Stimulated activated CD4-positive, alpha-beta T cell treated with anti-CD3 and anti-CD28 coated beads, Interleukin-15, amount 100 ng/mL, for 1 hour (primary cell): ENCODE measurements at places on chromosomes 7 and 10.

DNA sequence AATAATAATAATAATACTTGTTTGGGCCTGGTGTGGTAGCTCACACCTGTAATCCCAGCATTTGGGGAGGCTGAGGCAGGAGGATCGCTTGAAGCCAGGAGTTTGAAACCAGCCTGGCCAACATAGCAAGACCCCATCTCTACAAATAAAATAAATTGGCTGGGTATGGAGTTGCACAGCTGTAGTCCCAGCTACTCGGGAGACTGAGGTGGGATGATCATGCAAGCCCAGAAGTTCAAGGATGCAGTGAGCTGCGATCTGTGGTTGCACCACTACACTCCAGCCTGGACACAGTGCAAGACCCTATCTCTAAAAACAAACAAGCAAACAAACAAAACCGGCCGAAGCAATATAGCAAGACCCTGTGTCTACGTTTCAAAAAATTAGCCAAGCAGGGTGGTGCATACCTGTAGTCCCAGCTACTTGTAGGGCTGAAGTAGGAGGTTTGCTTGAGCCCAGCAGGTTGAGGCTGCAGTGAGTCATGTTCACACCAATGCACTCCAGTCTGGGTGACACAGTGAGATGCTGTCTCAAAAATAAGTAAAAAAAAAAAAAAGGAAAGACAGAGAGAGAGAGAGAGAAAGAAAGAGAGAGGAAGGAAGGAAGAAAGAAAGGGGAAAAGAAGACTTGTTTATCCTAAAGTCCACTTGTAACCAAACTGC, 85.6 kb upstream of the KDM7A start:
- DNase-seq, result no peak

DNA sequence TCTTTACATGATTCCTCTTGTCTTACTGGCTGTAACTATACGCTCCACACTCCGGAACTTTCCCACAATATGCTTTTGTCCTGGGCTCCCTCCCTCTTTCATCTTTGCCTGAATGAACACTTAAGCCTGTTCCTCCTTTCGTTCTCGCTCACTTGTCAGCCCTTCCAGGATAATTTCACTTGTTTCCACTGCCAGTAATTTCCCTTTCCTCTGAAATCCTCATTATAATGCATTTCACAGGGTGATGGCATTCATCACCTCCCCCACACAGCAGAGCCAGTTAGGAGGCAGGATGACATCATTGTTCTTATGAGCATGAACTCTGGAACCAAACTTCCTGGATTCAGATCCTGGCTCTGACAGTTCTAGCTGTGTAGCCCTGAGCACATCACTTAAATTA, 372.6 kb downstream of the GPR158 start:
- no peak for DNase-seq

DNA sequence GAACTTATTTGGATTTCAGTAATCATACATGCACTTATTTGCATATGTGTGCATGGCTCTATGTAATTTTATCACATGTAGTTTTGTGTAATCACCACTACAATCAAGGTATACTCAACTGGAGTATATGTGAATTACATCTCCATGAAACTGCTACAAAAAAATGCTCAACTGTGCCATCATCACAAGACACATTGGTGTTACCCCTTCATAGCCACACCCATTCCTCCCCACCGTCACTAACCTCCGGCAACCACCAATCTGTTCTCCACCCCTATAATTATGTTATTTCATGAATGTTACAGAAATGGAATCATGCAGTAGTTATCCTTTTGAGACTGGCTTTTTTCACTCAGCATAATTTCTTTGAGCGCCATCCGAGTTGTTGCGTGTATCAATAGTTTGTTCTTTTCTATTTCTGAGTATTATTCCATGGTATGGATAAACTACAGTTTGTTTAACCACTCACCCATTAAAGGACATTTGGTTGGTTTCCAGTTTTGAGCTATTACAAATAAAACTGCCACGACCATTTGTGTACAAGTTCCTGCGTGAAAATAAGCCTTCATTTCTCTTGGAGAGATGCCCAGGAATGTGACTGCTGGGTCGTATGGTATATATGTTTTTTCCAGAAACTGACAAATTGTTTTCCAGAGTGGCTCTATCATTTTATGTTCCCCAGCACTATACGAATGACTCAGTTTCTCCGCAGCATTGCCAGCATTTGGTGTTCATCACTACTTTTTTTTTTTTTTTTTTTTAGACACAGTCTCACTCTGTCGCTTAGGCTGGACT, 11.3 kb upstream of the SMO start:
- DNase-seq, result no peak

DNA sequence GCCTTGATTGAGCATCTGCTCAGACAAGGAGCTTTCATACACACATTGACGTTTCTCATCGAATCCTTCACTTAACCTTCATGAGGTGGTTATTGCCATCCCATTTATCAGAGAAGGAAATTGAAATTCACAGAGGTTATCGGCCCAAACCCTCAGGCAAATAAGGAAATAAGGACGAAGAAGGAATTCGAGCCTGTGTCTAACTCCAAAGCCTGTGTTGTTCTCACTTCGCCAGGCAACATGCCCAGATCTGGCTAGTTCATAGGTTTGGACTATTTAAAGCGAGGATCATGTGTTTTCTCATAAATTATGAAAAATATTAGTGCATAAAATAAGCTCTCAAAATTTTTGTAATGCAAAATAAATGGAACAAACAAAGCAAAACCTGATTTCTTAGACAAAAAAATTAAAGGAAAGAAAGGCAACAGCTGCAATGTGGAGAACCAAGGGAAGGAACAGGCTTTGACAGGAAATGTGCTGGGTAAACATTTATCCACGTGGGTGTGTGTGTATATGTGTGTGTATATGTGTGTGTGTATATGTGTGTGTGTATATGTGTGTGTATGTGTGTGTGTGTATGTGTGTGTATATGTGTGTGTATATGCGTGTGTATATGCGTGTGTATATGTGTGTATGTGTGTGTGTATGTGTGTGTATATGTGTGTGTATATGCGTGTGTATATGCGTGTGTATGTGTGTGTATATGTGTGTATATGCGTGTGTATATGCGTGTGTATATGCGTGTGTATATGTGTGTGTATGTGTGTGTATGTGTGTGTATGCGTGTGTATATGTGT, 4.8 kb downstream of the UCN3 start:
- no peak for DNase-seq

DNA sequence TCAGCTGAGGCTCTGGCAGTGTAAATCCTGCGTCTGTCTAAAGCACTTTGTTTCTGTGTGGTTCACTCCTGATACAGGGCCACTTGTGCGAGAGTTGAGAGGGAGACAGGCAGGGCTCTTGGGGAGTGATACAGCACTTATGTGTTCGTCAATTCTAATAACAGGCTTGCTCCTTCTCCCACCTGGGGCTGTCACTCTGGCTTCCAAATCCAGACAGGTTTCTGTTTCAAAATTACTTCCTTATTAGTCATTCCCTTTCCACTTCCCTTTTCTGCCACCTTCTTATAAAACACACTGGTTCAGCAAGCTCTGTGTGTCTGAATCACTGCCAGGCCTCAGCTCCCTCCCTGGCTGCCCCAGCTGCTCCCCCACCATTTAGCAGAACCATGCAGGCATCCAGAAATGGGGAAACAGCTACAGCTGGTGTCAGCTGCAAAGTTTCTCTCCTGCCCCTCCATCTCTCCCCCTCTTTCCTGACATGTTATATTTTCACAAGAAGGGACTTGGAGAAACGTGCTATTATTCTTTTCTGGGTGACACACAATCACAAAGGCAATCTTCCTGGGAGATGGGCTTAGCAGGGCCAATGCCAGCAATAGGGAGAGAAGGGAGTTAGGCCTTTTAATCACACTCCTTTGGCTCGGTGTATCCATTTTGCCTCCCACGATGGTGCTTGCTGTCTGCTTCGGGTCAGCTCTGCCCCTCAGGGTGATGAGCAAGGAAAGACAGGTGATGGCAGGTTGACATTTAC, 58.4 kb upstream of the ZNRF2 start:
- DNase-seq, result no peak

- no peak for DNase-seq
Measured at GRCh38 chr7:33050535-33051318, 11.8 kb downstream of the NT5C3A start.

DNA sequence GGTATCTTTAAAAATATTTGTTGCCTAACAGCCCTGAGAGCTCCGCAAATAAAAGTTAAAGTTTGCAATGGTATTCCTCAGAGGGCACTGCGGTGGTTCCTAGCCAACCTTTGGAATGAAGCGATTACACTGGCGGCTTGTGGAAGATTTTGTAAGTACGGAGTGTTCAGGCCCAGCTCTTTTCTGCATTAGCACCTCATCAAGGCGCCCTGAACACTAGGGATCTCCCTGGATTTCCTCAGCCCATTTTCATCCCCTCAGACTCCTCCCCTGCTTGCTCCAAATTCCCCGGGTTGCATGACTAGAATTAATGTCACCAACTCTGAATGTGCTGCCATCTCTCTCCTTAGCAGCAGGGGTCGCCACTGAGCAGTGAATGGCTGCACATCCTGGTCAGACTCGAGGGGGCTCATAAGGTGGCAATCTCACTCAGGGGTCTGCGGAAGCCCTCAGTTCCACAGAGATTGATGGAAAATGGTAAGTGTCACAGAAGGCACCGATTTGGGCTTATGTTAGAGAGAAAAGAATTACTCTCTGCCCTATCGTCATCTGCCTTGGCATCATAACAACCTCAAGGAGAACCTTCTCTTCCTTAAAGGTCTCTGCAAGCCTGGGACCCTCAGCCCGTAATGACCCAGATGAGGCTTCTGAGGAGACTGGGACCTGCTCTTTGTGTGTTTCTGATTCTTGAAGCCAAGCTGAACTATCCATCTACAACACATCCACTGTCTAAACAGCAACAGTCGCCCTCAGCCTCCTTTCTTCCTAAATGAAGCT, 262.8 kb upstream of the AOAH start:
- no peak for DNase-seq

DNA sequence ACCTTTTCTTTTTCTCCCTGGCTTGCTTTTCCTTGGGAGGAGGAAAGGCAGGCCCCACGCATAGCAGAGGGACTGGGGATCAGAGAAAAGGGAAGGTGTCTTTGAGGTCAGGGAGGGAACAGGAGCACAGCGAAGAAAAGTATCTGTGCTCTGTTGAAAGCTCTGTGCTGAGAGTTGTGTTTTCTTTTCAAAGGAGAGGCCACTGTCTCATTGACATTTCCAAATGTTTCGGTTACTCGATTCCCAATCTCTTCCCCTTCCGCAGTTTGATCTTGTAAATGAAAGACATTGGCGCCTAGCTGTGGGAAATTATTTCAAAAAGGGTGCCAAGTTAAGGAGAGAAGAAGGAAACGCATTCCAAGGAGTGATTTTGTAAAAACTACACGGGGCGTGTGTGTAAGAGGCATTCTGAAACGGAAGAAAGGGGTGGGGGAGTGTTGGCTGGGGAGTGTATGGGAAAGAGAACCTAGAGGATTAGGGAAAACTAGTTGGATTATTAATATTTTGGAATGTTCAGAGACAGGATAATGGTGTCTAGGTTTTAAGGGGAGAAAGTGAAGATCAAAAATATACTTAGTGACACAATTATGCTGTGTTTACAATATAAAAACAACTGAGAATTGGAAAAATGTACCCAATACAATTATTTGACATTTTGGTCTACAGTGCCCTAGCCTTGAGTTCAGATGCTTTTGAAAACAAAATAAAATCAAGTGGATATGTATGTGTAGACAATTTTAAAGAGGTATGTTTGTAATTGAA, 708 bp downstream of the KLHDC10 start:
- DNase-seq, result no peak

DNA sequence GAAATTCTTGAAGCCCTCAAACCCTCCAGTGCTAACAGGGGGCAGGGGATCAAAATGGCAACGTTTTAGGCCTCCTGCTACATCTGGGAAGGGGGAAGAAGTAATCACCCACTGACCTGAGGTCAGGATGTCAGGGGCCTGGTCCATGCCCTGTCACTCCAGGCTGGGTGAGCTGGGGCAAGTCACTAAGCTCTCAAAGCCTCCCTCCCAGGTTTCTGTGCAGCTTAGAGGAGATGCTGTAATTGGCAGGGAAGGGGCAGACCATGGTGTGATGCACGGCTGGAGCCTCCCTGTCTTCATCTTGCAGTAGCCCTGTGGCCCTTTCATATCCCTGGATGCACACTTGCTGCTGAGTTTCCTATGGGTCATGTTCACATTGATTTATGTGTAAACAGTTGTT, 27.2 kb downstream of the LEP start:
- no peak for DNase-seq

- no peak for DNase-seq
Measured at GRCh38 chr10:75801121-75801520, 369.7 kb downstream of the LRMDA start.

- DNase-seq, result no peak
Measured at GRCh38 chr7:85776691-85777345, 590.0 kb upstream of the SEMA3D start.

GRCh38 chr7:140231771-140232491, 55.1 kb upstream of the KDM7A start:
- no peak for DNase-seq

- no peak for DNase-seq
Measured at GRCh38 chr7:22601408-22601807, 101.4 kb upstream of the STEAP1B start.

DNA sequence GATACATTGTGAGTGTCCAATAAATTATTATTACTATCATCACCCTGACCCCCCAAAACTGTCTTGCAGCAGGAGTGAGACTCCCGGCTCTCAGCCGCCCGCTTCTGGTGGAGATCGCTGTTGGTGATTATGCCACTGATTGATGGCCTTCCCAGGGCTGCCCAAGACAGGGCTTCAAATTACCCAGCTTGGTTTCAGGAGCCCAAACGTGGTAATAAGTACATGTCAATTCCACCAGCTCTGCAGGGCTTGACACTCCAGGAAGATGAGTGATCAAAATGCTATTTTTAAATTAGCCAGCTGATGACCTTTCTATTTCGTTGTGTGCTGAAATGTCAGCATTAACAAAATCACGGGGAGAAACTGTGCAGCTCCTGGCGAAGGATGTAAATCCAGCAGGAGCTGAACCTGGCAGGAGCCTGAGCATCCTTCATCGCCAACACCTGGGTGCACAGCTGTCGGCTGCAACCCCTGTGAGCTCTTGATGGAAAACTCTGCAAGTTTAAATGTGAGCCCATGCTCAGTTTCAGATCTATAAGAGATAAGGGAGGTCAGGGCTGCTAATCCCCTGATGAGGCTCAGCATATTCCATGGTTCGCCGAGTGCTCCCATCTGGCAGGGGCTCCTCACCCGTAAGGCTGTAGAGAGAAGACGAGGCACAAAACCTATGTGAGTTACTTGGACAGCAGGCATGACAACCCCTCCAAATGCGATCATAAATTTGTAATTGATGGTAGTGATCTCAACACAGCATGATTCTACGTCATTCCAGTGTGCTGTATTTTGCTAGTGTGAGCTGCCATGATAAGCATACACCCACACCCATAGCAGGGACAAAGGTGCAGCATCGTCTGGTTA, 446.3 kb downstream of the TCERG1L start:
- DNase-seq, result no peak
